ENCODE measurements at places on chromosomes 5 and 9. TPM values are rescaled to one million over a fixed set of nuclear protein-coding genes. Genes with fewer than 3 reads are reported as not detected.

Gene PRLR
- 0.16 TPM for total RNA-seq

Gene IFNA2
- not detected for total RNA-seq

Gene MEIKIN
- total RNA-seq: not detected

Gene HINT1
- total RNA-seq: 130 TPM

Gene SPINK13
- not detected for total RNA-seq

Gene IL7R
- total RNA-seq: 42.7 TPM

Gene KIF2A
- 80.4 TPM for total RNA-seq

Gene ZNG1A
- 12.1 TPM for total RNA-seq

Gene PIP5KL1
- 0.52 TPM for total RNA-seq

Gene F2RL1
- not detected for total RNA-seq

Gene SPINK6
- not detected for total RNA-seq

Gene GADD45G
- 3.2 TPM for total RNA-seq

Gene OR13J1
- not detected for total RNA-seq

Gene STKLD1
- total RNA-seq: 1.1 TPM

Gene EMB
- total RNA-seq: 199 TPM

Gene PCDHGA5
- total RNA-seq: 0.30 TPM

Gene SLC6A3
- total RNA-seq: not detected

Gene CANX
- 233 TPM for total RNA-seq

Gene ADAM19
- 28.0 TPM for total RNA-seq

Gene CBY3
- not detected for total RNA-seq

Gene FOXI1
- 0.18 TPM for total RNA-seq

Gene MRPS30
- total RNA-seq: 43.8 TPM

Gene OR1Q1
- not detected for total RNA-seq

Gene IFNA21
- total RNA-seq: not detected

Gene SEMA6A
- total RNA-seq: not detected

Gene MTRR
- 69.9 TPM for total RNA-seq

Gene HTR1A
- total RNA-seq: not detected

Gene SH2D3C
- total RNA-seq: 42.8 TPM

Gene RIOK2
- total RNA-seq: 26.3 TPM

Gene DYNC2I2
- 5.2 TPM for total RNA-seq

Gene FOXD4L3
- total RNA-seq: not detected

Gene NREP
- 9.9 TPM for total RNA-seq

Gene FAM169A
- total RNA-seq: 32.6 TPM
